Activated naive CD8-positive, alpha-beta T cell treated with anti-CD3 and anti-CD28 coated beads, Interleukin-2, amount 50 U/mL, for 16 hours (primary cell): ENCODE measurements at places on chromosomes 11 and 22.

GRCh38 chr11:45285930-45286632, at the start of gene SYT13:
Gene SYT13, minus strand, starts transcription at chr11:45286341. Its CDS starts 134 bp downstream, at chr11:45286207.
- DNase-seq, result no peak

DNA sequence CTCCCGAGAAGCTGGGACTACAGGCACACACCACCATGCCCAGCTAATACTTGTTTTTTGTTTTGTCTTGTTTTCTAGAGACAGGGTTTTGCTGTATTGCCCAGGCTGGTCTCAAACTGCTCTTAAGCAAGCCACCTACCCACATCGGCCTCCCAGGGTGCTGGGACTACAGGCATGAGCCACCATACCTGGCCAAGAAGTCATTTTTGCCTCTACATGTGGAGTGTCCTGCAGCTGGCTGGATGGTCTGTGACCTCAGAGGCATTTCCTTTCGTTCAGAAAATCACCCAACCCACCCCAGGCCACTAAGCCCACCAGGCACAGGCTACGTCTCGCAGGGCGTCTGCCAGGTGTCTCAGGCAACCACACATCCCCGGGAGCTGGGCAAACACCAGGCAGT, 12.8 kb downstream of the SHANK2 start:
- no peak for DNase-seq

- DNase-seq, result no peak
Measured at GRCh38 chr11:47775240-47775869, 8.2 kb upstream of the FNBP4 start.

GRCh38 chr11:33778675-33779074, 4.4 kb upstream of the FBXO3 start:
- DNase-seq, result no peak

DNA sequence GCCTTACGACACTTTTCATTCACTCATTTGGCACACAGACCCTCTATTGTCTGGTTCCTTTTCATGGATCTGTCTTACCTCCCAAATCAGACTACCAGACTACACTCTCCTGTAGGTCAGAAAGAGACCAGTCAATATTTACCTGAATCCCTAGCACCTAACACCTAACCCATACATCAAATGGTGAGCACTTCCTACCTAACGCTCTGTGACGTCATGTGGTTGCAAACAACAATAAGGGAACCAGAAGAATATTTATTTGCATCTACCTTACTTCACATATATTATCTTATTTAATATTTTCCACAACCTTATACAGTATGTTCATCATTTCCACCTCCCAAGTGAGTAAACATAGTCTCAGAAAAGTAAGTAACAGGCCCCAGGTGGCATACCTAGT, 323.4 kb downstream of the SOX6 start:
- no peak for DNase-seq

DNA sequence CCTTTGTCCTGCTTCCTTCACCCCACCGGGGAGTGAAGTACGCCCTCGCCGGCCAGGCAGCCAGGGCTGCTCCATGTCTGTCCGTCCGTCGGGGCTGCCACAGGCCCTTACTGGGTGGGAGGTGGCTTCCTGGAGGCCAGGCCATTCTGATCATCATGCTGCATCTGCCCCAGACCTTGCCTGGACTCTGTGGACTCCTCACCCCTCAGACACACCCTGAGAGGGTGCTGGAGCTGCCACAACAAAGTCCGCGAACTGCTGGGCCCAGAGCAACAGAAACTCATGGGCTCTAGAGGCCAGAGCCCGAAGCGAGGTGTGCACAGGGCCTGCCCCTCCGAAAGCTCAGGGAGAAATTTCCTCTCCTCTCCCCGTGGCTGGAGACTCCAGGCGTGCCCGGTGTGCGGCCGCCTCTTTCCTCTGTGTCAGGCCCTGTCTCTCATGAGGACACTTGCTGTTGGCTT, 124.2 kb downstream of the KCNQ1OT1 start:
- DNase-seq, result no peak

DNA sequence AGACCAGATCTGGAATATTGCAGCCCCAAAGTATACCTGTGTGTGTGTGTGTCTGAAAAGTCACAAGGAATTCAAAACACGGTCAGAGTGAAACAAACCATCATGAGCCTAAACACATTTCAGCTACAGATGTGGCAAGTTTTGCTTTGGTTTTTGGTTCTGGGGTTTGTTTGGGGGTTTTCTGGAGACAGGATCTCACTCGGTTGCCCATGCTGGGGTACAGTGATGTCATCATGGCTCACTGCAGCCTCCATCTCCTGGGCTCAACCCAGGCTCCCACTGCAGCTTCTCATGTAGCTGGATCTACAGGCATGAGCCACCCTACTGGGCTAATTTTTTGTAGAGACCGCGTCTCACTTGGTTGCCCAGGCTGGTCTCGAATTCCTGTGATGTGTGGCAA, 41.4 kb upstream of the PHF21A start:
- DNase-seq, result no peak
